Lung (tissue), 17 donors: ENCODE measurements at places on chromosomes 1 and 21. TPM values are rescaled to one million over a fixed set of nuclear protein-coding genes. Genes with fewer than 3 reads are reported as not detected.
A peak's percentile ranks its signal among the peaks of the same experiment; 100 is the strongest.

Gene OR2M5
- not detected for polyA plus RNA-seq

Gene S100A1
- 0.91 TPM for polyA plus RNA-seq

Gene OR2L5
- not detected for polyA plus RNA-seq

Gene ANGPTL1
- 9.7 TPM for polyA plus RNA-seq

Gene RGL1
- polyA plus RNA-seq = 9.6 TPM

Gene RHCE
- 0.26 TPM for polyA plus RNA-seq

Gene S100B
- 6.0 TPM for polyA plus RNA-seq

Gene OR10Z1
- polyA plus RNA-seq = not detected

Gene GJB3
- 2.5 TPM for polyA plus RNA-seq

Gene MORN1
- 5.2 TPM for polyA plus RNA-seq

Gene USH2A
- polyA plus RNA-seq = not detected

- DNase-seq = no peak
- no peak overlapping the region for H3K4me3 ChIP-seq
- H3K4me1 ChIP-seq = no peaks in the 10 kb centered on the region
- H3K27ac ChIP-seq = no peak overlapping the region
- H3K27me3 ChIP-seq = no peaks in the 10 kb centered on the region
Measured at GRCh38 chr1:173057984-173058383, 7.2 kb upstream of the TNFSF18 start.

- no peaks in the 10 kb centered on the region for H3K36me3 ChIP-seq
- no peaks in the 10 kb centered on the region for H3K27me3 ChIP-seq
- H3K4me3 ChIP-seq = no peak overlapping the region
Measured at GRCh38 chr1:102550729-102551384, 554.1 kb upstream of the OLFM3 start.

GRCh38 chr1:175514387-175514953 is 228.9 kb downstream of the TNR start:
- peaks cover 8% of the 10 kb centered on the region for H3K27me3 ChIP-seq
- no peaks in the 10 kb centered on the region for H3K4me1 ChIP-seq
- peak; percentile 31 for DNase-seq

- H3K36me3 ChIP-seq = no peaks in the 10 kb centered on the region
- no peaks in the 10 kb centered on the region for H3K4me1 ChIP-seq
- H3K27ac ChIP-seq = no peak overlapping the region
- peak; percentile 53 for DNase-seq
- no peak overlapping the region for H3K4me3 ChIP-seq
- no peaks in the 10 kb centered on the region for H3K27me3 ChIP-seq
Measured at GRCh38 chr1:241902391-241903065, 54.5 kb downstream of the EXO1 start.

DNA sequence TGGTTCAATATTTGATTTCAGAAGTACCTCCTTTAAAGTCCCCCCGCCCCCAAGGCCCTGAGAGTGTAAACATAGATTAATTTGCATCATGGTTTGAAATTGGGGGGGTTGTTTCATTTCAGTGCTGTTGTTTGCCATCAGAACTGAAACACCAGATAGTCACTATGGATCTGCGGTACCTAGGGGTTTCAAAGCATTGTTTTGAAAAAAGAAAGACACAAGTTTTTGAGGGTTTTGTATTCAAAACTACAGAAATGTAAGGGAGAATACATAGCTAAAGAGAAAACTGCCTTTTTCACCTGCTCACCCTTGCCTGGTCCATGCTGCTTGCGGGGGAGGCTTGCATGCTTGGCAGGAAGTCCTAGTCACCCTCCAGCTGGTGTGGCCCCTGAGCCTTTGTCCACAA is 59.3 kb downstream of the ACP6 start:
- DNase-seq = no peak
- no peak overlapping the region for H3K4me3 ChIP-seq
- no peaks in the 10 kb centered on the region for H3K27me3 ChIP-seq
- H3K27ac ChIP-seq = no peak overlapping the region
- peaks cover 24% of the 10 kb centered on the region for H3K36me3 ChIP-seq

DNA sequence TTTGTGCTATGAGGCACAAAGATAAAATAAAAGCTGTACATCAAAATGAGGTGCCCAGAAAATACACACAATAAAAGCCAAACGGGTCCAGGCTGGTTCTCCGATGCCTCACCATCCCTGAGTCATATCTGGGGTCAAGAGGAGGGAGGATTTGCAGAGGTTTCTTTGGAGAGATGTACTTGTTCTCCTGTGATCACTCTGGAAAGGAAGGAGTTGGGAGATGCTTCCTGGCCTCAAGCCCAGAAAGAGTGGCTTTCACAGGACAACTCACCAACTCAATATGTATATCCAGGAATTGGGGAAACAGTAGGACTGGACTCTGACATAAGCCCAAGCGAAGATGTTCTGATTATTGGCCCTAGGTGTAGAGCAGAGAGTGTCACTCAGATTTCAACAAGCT is 51.9 kb downstream of the DIPK1A start:
- peaks cover 3% of the 10 kb centered on the region for H3K4me1 ChIP-seq
- DNase-seq = peak; percentile 17
- no peaks in the 10 kb centered on the region for H3K27me3 ChIP-seq
- H3K27ac ChIP-seq = no peak overlapping the region
- no peaks in the 10 kb centered on the region for H3K36me3 ChIP-seq

DNA sequence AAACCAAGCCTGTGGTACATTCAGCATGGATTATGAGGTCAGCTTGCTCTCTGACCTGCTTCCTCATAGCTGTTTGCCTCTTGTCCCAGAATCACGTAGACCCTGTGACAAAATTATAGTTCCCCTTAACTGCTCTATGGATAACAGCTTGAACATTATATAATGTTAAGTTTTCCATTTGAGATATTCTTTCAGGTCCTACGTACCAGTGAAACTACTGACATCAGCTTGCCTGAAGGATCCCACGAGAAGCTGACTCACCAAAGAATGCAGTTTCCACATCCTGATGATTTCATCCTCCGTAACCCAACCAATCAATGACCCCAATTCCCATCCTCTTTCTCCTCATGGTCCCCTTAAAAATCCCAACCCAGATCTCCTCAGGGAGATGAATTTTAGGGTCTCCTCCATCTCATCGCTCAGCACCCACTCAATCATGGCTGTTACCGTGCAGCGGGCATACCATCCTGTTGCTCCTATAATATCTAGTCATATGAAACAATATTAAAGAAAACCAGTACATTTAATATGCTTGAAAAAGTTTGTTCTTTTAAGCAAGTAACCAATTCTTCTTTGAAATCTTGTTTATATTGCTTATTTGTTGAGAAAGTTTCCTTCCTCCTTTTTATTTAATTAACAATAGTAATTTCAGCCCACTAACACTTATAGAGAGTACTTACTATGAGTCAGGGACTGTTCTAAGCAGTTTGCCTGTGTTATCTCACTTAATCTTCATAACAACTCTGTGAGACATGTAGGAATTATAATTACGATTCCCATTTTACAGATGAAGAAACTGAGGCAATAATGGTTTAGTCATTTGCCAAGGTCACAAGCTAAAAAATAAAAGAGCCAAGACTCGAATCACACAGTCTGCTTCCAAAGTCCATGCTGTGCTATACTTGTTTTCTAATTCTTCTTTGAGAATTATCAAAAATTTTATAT is 27.4 kb downstream of the CHML start:
- DNase-seq = no peak
- H3K27me3 ChIP-seq = no peaks in the 10 kb centered on the region
- H3K27ac ChIP-seq = no peak overlapping the region
- H3K4me3 ChIP-seq = no peak overlapping the region
- peaks cover 2% of the 10 kb centered on the region for H3K4me1 ChIP-seq

GRCh38 chr1:221356693-221357092 is 385.2 kb downstream of the DUSP10 start:
- no peak for DNase-seq
- no peaks in the 10 kb centered on the region for H3K27me3 ChIP-seq
- no peaks in the 10 kb centered on the region for H3K4me1 ChIP-seq
- H3K4me3 ChIP-seq = no peak overlapping the region

GRCh38 chr1:6922096-6922931 is 137.1 kb downstream of the CAMTA1 start:
- no peaks in the 10 kb centered on the region for H3K4me1 ChIP-seq
- no peaks in the 10 kb centered on the region for H3K36me3 ChIP-seq
- peak; percentile 55 for DNase-seq
- H3K4me3 ChIP-seq = no peak overlapping the region
- H3K27me3 ChIP-seq = no peaks in the 10 kb centered on the region

DNA sequence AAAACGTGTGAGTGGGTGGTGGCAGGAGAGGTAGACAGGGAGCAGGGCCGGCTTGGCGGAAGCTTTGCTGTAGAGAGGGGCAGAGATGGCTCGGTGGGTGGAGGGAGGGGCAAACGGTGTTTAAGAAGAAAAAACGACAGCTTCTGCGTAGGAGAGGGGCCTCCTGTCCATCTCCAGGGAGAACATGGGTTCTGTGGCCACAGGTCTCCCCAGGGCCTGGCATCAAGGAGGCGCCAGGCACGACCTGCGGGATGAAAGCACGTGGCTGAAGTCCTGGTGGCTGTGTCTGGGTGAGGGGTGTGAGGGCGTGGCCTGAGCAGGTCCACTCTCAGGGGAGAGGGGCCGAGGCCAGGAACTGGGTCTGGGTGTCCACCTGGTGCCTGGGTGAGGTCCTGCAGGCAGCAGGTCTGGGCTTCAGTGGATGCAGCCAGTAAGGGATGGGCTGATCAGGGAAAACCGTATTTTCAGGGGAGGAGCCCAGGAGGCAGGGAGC is 940 bp upstream of the PRKCZ start:
- peak; percentile 56 for DNase-seq
- peaks cover 9% of the 10 kb centered on the region for H3K27me3 ChIP-seq
- H3K36me3 ChIP-seq = no peaks in the 10 kb centered on the region
- peak overlapping the region; percentile 78 for H3K27ac ChIP-seq
- no peak overlapping the region for H3K4me3 ChIP-seq

GRCh38 chr1:192654591-192655251 is 18.8 kb downstream of the RGS13 start:
- H3K27ac ChIP-seq = no peak overlapping the region
- H3K36me3 ChIP-seq = no peaks in the 10 kb centered on the region
- no peak for DNase-seq
- H3K27me3 ChIP-seq = no peaks in the 10 kb centered on the region
- no peaks in the 10 kb centered on the region for H3K4me1 ChIP-seq
- no peak overlapping the region for H3K4me3 ChIP-seq

- H3K4me1 ChIP-seq = no peaks in the 10 kb centered on the region
- H3K27ac ChIP-seq = no peak overlapping the region
- no peaks in the 10 kb centered on the region for H3K36me3 ChIP-seq
- peak; percentile 73 for DNase-seq
- H3K4me3 ChIP-seq = no peak overlapping the region
Measured at GRCh38 chr21:31870472-31871193, 2.2 kb upstream of the HUNK start.

GRCh38 chr1:14878124-14878523 is 275.4 kb upstream of the TMEM51 start:
- H3K27ac ChIP-seq = no peak overlapping the region
- H3K4me1 ChIP-seq = no peaks in the 10 kb centered on the region
- H3K27me3 ChIP-seq = no peaks in the 10 kb centered on the region
- DNase-seq = no peak
- no peaks in the 10 kb centered on the region for H3K36me3 ChIP-seq

DNA sequence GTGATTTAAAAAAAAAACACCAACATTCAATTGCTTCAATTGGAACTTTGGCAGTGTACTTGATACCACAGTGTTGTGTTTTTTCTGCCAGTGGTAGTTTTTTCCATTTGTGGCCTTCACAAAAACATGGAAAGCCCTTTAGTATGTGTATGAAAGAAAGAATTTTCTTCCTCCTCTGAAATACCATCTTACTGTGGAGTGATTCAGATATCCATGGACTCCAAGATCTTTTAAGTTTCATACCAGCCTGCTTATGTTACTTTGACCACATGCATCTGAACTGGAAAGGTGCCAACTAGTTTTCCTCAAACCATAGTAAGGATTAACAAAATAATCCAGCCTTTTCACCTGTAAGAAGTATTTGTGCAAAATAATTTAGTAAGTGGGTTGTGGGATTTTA is 3.4 kb downstream of the PPP2R5A start:
- no peaks in the 10 kb centered on the region for H3K27me3 ChIP-seq
- DNase-seq = peak; percentile 45
- H3K4me1 ChIP-seq = peaks cover 6% of the 10 kb centered on the region
- no peak overlapping the region for H3K4me3 ChIP-seq
- no peak overlapping the region for H3K27ac ChIP-seq

GRCh38 chr21:45361033-45361997 is 43.6 kb upstream of the COL18A1 start:
- H3K36me3 ChIP-seq = no peaks in the 10 kb centered on the region
- H3K27me3 ChIP-seq = no peaks in the 10 kb centered on the region
- peaks cover 29% of the 10 kb centered on the region for H3K4me1 ChIP-seq
- no peak for DNase-seq
